Stimulated activated CD4-positive, alpha-beta T cell treated with anti-CD3 and anti-CD28 coated beads, Interleukin-4, amount 100 ng/mL, for 48 hours (primary cell): ENCODE measurements at places on chromosomes 2 and 18.

DNA sequence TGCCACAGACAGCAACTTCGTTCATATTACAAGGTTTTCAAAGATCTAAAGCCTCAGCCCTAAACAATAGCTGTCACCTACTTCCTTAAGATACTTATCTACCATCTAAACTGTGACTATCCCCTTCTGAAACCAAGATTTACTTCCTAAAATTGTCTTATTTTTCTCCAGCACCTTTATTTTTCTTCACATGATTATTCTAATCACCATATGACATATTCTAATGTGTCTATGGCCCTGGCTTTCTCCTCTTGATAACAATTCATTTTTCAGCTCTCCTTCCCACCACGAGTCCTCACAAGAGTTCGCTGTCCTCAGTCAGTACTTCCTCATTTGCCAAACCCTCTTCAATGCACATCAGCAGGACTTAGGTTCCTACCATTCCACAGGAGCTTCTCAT, 53.9 kb downstream of the RTTN start:
- no peak for DNase-seq

DNA sequence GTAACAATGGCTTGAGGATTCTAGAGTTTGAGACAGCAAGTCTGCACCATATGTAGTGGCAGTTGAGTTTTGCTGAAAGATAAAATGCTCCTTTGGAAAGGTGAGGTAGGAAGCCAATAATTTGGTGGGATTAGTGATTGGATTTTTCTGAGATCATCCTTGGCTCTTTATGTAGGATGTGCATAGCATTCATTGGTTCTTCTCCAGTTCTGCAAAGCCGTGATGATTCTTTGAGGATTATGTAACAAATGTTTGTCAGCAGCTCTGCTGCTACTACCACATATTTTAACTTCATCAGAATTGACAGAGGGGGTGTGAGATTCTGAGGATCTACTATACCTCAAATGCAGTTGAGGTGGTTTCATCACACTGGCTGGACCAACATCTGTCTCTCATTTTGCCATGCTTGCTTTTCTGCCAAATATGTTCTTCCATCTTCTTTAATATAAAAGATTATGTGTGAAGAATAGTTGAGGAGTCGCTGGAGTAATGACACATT, 188.9 kb upstream of the RASGRP3 start:
- DNase-seq = no peak

GRCh38 chr2:20187331-20187730, 37.6 kb downstream of the SDC1 start:
- no peak for DNase-seq

- DNase-seq = no peak
These were observed 22.2 kb downstream of the BUB1 start for GRCh38 chr2:110655701-110656100.

DNA sequence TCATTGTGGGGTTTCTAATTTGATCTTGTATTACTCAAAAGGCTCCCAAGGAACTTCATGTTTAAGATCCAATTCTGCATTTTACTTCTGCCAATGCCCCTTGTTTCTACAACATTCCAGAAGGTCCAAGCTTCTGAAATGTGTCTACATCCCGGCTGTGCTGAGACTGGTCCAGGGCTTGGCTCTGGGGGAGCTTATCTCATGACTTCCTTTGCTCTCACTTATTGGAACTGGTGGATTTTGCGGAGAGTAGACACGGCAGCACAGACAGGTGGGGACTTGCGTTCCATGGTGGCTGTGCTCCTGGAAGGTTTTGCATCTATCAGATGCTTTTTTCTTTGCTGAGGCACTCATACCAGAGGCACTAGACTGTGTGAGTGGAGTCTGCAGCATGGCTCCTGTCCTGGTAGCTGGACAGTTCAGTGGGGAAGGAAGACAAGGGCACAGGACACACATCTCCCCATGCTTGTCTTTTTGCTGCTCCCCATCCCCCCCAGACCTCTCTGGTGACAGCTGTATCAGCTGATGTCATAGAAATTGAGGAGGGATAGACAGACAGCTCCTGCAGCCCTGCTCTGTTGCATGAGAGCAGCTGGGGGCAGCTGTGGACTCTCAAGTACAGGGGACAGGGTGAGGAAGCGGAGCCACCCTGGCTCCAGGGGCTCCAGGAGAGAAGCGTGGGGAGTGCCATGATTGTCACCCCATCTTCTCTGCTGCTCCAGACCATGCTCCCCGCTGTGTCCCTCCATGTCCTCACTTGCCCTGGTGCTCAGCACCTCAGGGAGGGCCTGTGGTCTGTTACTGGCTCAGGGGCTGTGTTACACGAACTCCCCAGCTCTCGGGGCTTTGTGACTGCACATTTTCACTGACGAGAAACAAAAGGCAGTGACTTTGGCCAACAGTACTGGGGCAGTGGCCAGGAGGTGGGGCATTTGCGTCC, 46.0 kb downstream of the ACAA2 start:
- no peak for DNase-seq

- DNase-seq = no peak
These were observed 168.6 kb downstream of the PTPRM start for GRCh38 chr18:7735626-7736175.

DNA sequence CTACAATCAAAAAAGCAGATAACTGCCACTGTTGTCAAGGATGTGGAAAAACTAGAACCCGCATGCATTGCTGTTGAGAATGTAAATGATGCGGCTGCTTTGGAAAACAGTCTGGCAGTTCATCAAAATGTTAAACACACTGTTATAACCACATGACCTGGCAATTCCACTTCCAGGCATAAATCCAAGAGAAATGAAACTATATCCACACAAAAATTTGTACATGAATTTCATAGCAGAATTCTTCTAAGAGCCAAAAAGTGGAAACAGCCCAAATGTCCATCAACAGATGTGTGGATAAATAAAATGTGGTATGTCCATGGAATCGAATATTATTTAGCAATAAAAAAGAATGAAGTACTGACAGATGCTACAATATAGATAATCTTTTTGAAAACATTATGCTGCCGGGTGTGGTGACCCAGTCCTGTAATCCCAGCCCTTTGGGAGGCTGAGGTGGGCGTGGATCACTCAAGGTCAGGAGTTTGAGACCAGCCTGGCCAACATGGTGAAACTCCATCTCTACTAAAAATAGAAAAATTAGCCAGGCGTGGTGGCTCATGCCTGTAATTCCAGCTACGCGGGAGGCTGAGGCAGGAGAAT, 32.0 kb downstream of the ERCC3 start:
- no peak for DNase-seq

GRCh38 chr2:160224060-160224459, 24.0 kb upstream of the ITGB6 start:
- no peak for DNase-seq

- DNase-seq = peak; percentile 55
These were observed 3.5 kb downstream of the CDK5R2 start for GRCh38 chr2:218962859-218963492.

DNA sequence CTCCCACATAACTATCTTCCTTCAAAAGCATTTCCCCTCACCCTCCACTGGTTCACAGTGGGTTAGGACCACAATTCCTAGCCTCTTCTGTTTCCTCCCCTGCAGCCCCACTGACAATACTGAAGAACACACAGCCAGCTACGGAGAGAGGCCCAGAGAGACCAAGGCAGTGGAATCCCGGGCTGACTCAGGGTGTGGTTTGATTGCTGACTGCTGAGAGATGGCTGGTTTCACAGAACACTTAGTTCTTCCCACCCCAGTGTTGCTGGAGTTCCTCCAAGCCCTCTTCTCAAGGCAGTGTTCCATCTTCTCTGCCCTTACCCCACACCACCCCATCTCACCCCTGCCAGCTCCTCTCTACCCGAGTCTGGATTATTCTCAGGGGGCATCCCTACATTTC, 43.3 kb upstream of the ZFP36L2 start:
- DNase-seq = no peak

DNA sequence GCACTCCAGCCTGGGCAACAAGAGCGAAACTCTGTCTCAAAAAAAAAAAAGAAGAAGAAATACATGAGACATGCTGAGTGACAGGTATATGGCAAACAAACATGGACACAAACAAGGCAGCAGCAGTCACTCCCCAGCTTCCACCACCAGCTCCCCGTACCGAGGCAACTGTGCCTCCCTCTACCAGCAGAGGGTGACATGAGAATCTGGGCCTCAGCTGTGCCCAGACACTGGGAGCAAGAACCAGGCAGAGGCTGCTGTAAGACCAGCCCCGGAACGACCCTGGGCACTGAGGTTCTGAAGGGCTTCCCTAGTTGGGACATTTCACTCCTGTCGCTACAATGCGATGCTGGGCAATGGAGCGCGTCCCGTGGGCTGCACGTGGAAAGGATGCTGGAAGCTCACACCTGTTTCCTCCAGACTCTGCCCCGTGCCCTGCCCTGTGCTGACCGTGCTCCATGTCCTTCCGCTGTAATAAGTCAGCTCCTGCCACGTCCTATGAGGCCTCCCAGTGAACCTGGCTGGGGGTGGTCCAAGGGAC, 37.1 kb downstream of the BOK start:
- no peak for DNase-seq

- no peak for DNase-seq
These were observed 30.8 kb upstream of the CCL20 start for GRCh38 chr2:227782804-227783203.

GRCh38 chr2:226756131-226756530, 43.5 kb downstream of the IRS1 start:
- DNase-seq = no peak

DNA sequence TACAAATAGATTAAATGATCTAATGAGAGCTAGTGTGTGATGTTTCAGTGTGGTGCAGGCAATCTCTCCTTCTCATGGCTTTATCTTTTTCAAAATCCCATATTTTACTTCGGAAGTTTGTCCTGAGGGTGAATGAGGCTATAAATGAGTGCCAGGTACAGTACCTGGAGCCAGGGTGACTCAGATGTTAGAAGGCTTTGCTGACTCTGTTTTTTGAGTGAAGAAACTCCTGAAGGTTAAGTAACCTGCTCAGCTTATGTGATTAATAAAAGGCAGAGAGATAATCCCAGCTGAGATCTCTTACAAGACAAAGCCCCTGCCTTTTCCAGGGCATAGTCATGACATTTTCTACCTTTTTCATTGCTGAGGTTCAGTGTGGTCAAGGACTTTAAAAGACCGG, 52.6 kb downstream of the MGAT5 start:
- DNase-seq = no peak

GRCh38 chr18:73509460-73509859, 638.2 kb downstream of the FBXO15 start:
- DNase-seq = no peak

DNA sequence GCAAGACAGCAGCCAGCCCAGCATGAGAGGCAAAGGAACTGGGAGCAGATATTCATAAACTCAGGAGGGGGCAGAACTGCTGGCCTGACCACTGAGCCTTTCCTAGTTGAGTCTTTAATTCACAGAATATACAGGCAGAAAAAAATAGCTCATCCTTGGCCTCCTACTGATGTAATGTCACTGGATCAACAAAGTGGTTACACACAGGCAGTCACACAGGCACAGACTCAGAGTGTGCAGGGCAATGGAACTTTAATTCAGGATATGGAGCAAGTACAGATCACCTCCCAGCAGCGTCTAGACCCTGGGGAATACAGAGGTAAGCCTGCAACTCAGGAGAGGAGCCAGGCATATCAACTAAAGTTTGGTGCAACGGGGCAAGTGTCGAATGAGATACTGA, 75.4 kb downstream of the TNP1 start:
- no peak for DNase-seq

DNA sequence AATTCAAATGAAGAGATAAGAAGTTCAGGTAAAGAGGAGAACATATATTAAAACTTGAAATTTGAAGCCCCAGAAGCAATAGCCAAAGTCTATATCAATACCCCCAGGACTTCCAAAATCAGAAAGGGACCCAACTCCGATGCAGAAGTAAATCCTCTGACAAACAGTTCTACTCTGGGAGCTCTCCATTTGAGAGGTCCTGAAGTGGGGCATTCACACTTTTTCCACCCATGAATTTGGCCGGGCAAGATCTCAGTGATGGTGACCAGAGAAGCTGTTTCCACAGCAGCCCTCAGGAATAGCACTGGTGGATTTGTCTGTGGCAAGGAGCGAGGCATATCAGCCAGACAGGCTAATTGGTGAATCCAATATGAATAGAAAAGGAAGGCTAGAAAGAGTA, 313.6 kb upstream of the MC4R start:
- DNase-seq = no peak

DNA sequence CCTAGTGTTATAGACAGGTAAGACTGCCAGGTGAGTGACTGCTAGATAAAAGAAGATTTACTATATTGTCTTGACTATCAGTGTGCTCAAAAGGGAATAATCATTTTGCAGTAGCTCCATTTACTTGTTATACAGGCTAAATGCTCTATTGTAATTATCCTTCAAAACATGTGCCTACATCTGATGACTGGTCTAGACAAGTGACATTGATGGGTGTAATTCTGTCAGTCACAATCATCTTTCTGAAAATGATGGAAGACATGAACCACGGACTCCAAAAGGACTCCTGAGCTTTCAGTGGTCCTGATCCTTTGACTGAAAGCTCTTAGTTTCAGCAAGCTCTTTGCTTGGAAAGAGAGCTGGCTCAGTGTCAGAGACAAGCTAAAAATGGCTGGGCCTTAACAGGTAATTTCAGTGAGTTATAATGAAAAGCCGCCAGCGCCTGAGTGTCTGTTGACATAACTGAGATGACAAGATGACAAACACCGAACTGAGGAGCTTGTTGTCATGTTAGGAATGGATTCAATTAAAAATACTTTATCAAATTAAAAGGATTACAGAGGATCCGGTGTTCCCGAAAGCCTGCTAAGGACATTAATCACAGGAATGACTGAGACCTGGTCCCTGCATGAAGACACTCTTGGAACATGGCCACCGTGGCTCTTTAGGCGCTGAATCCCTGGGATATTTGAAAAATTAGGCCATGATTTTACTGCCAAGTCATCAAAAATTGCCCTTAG, 141.7 kb downstream of the CMPK2 start:
- no peak for DNase-seq

- DNase-seq = no peak
These were observed 220.0 kb downstream of the CMPK2 start for GRCh38 chr2:6645672-6646071.

DNA sequence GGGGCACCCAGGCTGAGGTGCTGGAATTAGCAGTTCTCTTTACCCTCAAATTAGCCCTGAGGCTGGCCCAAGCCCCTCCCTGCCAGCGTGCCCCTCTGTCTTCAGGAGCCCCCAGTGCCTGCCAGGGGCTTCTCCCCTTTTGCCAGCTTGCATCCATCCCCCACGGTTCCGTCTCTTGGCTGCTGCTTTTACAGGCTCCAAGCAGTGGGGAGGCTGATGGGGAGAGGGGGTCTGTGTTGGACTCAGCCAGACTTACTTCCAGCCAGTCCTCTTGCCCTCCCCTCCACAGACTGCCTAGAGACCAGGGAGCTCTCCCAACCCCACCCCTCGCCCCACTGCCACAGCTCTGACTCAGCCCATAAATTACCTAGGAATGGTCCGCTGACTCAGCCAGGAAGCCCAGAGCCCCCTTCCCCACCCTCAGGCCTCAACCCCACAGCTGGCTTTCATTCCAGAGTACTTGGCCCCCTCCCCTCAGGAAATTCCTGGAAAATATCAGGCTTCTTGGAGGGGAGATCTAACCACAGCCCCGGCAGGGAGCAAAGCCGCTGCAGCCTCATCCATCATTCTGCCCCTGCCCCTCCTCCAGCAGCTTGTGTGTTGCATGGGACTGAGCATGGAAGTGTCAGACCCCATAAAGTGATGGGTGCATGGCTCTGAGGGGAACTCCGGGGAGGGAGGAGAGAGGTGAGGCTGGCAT, 184.6 kb downstream of the ZFP36L2 start:
- DNase-seq = no peak
